Stimulated activated CD4-positive, alpha-beta T cell treated with anti-CD3 and anti-CD28 coated beads, TNF-alpha, amount 100 ng/mL, for 48 hours (primary cell): ENCODE measurements at places on chromosomes 1 and 21.

DNA sequence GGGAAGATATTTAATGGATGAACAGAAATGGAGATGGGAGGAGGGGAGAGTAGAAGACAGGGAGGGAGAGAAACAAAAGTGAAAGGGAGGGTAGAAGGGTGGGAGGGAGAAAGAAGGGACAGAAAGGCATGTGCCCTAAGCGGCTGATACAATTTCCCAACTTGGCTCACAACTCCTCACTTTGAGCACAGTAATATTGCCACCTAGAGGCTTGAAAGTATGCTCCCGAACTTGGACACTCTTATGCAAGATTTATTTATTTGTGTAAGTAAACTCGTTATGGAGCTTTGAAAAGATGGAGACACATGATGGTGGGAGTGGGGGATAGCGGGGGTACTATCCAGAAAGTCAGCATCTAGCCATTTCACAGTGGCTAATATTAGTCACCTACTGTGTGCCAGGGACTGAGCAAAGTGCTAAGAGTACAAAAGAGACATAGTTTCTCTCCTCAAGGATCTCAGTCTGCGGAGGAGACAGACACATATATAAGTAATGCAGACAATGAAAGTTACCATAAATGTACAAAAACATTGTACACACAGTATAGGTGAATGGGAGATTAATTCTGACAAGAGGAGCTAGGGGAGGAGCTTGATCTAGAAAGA lies 189.7 kb downstream of the SEC16B start:
- no peak for DNase-seq

DNA sequence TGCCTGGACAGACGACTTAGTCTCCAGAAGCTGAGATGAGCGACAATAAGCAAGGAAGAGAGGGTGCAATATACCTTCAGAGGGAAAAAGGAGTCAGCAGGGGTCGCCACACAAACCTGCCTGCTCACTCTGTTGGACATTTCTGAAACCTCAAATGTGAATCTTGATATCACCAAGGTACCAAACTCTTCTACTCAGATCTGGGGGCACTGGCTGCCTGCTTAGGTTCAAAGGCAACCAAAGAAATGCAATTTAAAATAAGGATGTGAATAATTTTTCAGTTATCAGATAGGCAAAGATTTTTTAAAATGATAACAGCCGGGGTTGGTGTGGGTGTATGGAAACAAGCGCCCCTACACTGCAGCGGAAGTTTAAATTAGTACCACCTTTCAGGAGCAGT lies 164.2 kb downstream of the HIVEP3 start:
- DNase-seq: no peak

- no peak for DNase-seq
Measured at GRCh38 chr1:238953448-238954010, 432.8 kb upstream of the CHRM3 start.

DNA sequence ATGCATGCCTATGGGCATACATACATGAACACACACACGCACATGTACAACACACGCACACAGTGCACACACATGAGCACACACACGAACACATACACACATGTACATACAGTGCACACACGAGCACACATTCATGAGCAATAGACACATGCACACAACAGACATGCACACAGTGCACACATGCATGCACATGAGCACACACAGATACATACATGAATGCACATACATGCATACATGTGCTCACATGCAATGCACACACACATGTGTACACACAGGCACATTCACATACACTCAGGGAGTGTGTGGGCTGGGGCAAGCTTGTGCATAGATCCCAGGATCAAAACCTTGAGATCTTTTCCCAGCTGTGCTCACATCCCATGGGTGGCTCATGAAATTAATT lies 18.9 kb downstream of the CRYAA start:
- no peak for DNase-seq

GRCh38 chr1:78003882-78004718 lies 639 bp upstream of the DNAJB4 start:
- peak; percentile 26 for DNase-seq

GRCh38 chr1:201500670-201501120 lies 6.2 kb downstream of the CSRP1 start:
- DNase-seq: no peak
